ENCODE measurements at places on chromosomes 4 and X.

DNA sequence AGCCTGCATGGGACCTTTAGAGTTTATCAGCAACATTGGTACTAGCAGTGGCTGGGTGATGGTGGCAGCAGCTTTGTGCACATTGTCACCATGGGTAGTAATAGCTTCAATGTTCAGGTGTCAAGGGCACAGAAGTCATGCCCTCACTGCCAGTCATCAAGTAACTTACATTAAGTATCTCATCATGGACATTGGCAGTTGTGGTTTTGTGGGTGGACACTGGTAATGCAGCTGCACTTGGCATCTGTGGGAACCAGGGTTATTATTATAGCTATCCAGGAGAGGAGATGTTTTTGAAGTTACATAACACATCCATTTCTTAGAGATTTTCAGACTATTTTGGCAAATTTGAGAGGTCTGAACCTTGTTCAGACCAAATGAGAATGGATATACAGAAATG is 243.2 kb upstream of the NOCT start:
- no peak for DNase-seq

DNA sequence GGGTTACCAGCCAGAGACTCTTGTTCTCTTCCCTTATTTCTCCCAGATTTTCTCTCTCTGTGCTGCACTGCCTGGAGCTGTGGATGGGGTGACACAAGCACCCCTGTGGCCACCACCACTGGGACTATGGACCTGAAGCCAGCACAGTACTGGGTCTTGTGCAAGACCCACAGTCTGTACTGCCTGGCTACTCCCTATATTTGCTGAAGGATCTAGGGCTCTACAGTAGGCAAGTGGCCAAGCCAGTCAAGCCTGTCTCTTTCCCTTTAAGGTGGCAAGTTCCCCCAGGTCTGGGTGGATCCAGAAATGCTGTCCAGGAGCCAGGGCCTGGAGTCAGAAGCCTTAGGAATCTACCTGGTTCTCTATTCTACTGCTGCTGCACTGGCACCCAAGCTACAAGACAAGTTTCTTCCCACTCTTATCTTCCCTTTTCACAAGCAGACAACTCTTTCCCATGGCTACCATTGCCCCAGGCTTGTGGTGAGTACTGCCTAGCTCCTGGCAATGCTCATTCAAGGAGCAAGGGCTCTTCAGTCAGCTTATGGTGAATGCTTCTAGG is 28.4 kb upstream of the CT47A1 start:
- no peak for DNase-seq

GRCh38 chr4:150367326-150367725 is 214.6 kb upstream of the MAB21L2 start:
- DNase-seq: no peak

DNA sequence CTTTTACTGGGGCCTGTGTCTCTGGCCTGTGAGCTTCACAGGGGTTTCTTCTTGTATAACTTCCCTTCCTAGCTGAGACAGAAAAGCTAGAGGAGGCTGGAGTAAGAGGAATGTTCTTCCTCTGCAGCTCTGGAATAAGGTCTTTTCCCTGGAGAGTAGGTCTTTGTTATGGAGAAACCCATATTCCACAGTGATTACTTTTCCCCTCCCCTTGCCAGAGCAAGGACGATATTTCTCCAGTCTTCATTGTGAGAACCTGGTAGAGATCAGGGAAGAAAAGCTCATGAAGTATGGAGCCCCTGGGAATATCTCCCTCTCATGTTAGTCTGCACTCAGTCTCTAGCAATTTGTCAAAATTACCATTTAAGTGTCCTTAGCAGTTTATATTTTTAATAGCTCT is 18.7 kb upstream of the GLRB start:
- no peak for DNase-seq

GRCh38 chr4:8610858-8611616 is 18.5 kb downstream of the CPZ start:
- no peak for DNase-seq

GRCh38 chr4:56640621-56641493 is 40.2 kb downstream of the HOPX start:
- no peak for DNase-seq

DNA sequence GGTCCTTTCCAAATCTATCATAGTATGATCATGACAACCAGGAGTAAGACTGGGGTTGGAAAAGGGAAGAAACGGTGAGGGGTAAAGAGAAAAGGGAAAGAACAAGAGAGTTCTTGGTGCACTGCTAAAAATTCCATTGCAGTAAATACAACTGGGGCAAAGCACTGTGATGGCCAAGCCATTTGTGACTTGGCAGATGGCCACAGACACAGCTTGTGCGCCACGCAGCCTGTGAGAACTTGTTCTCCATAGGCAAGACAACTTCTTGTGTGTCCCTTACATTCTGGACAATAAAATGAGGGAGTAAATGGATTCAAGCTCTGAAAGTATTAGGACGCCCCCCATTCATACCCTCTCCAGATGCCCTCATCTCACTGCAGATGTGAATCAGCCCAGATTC is 10.9 kb downstream of the MFAP3L start:
- DNase-seq: no peak

- DNase-seq: no peak
These were observed 43.8 kb upstream of the WDR1 start for GRCh38 chr4:10160281-10160856.

- DNase-seq: no peak
These were observed 1.5 kb upstream of the NR3C2 start for GRCh38 chr4:148443512-148444295.

- DNase-seq: no peak
These were observed 34.4 kb upstream of the ANXA3 start for GRCh38 chr4:78517050-78517652.

GRCh38 chrX:24553011-24553410 is 87.9 kb downstream of the PDK3 start:
- DNase-seq: no peak

GRCh38 chrX:10847333-10847732 is 226.9 kb upstream of the MID1 start:
- no peak for DNase-seq
